ENCODE measurements at places on chromosomes 12 and 14.
A peak's percentile ranks its signal among the peaks of the same experiment; 100 is the strongest.

DNA sequence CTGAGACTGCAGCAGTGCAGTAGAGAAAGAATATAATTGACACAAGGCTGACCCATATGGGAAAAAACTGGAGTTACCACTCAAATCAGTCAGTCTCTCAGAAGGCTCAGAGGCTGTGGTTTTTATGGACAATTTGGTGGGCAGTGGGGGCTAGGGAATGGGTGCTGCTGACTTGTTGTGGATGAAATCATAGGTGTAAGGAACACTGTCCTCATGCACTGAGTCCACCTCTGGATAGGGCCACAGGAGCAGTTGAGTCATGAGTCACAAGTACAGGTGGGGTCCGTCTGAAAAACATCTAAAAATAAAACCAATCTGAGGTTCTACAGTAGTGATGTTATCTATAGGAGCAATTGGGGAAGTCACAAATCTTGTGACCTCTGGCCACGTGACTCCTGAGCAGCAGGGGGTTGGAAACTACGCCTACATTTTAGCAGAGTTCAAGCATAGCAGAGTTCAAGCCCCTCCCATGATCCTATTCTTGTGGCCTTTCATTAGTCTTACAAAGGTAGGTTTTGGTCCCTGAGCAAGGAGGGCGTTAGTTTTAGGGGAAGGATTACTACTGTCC, 18.1 kb upstream of the SGPP1 start:
- no peak for DNase-seq

- no peak for DNase-seq
These were observed 86.0 kb downstream of the RFLNA start for GRCh38 chr12:124380796-124381455.

GRCh38 chr12:5656836-5657235, 224.9 kb downstream of the NTF3 start:
- DNase-seq: no peak

DNA sequence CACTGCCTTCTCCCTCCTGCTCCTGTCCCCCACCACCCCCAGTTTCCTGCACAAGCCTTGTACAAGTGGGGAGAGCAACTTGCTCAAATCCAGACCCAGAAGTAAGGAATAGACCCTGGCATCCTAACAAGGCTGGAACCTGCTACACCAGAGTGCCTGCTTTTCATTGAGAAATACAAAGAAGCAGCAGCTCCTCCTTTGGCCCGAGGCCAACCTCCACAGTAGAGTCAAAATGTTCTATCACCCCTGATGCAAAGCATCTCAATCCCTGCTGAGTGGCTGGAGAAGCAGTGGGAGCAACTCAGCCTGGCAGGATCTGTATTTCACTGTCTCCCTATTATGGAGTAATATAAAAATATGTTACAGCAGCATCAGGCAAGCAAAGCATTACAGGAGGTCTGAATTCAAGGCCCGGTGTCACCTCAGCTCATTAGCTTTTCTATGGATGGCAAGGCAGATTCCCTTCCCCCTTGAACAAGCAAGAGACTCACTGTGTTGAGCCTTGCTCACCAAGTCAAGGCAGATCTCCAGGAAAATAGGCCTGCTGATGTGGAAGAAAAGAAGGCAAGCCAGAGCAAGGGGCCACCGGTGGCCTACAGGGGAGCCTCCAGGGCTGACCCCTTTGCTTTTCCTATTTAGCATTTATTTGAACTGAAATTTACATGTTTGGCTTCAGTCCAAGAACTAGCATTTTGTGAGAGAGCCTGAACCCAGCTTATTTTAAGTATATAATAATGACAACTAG, 186.3 kb upstream of the EGLN3 start:
- DNase-seq: peak; percentile 73

- DNase-seq: no peak
These were observed 536.7 kb downstream of the FLRT2 start for GRCh38 chr14:86066651-86067050.

DNA sequence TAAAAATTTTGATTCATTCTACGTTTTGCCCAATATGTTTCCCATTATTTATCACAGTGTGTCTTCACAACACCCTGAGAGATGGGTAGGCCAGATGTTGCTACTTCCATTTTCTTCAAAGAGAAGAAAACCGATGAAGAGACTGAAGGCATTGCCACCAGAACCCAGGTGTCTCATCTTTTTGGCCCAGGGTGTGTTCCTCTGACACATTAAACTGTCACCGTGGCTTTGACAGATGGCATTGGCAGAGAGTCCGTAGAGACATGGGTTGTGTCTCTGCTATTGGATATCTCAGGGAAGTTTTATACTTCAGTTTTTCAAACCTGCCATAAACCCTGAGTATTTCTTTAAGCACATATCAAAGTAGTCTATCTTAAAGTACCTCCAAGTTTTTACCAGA, 11.3 kb upstream of the NUDT4 start:
- DNase-seq: no peak

DNA sequence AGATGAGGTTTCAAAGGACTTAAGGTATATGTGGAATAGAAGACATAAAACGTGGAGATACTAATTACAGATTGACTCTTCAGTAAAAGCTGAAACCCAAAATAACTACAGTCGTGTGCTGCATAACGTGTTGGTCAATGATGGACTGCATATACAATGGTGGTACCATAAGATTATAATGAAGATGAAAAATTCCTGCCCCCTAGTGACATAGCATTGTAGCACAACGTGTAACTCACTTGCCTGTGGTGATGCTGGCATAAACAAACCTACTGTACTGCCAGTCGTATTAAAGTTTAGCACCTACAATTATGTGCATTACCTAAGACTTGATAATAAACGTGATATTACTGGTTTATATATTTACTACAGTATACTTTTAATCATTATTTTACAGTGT, 150.3 kb downstream of the LRRK2 start:
- DNase-seq: no peak

- no peak for DNase-seq
These were observed 156.0 kb downstream of the TMTC3 start for GRCh38 chr12:88298014-88298682.

DNA sequence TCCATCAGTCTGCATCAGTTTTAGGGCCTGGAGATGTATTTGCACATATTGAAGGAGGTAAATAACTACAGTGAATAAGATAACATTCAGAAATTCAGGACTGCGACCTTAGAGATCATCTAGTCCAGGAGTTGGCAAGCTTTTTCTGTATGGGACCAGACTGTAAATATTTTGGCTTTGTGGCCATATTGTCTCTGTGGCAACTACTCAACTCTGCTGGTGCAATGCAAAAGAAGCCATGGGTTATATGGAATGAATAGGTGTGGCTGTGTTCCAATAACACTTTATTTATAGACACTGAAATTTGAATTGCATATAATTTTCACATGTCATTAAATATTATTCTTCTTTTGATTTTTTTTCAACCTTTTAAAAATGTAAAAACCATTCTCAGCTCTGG, 156.6 kb downstream of the METTL25 start:
- DNase-seq: no peak

DNA sequence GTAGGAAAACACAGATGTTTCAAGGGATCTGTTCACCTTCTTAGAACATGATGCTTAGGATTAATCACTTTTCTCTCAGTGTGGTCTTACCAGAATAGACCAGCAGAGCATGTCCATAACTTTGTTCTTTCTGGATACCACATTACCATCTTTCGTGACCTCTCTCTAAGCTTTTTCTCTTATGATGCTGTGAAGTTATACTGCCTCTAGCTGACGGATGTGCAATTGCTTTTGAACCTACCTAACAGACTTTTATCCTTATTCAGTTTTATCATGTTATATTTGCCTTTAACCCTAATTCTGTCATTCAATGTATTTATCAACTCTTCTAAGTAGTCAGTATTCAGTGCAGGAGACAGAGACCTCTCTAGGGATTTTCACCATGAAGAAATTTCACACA, 246.7 kb downstream of the DACT1 start:
- no peak for DNase-seq

GRCh38 chr14:56059054-56059453, 59.2 kb upstream of the PELI2 start:
- DNase-seq: no peak

GRCh38 chr14:88902850-88903249, 78.4 kb downstream of the TTC8 start:
- DNase-seq: peak; percentile 10
